Right renal pelvis (tissue), 4 donors: ENCODE measurements at places on chromosomes 3 and 15. TPM values are rescaled to one million over a fixed set of nuclear protein-coding genes. Genes with fewer than 3 reads are reported as not detected.

The ASB14 gene
- 0.77 TPM for polyA plus RNA-seq

The ROPN1B gene
- polyA plus RNA-seq = 0.42 TPM

The SV2B gene
- polyA plus RNA-seq = 1.1 TPM

The TMIE gene
- 1.3 TPM for polyA plus RNA-seq

The EPHA6 gene
- polyA plus RNA-seq = 1.2 TPM

DNA sequence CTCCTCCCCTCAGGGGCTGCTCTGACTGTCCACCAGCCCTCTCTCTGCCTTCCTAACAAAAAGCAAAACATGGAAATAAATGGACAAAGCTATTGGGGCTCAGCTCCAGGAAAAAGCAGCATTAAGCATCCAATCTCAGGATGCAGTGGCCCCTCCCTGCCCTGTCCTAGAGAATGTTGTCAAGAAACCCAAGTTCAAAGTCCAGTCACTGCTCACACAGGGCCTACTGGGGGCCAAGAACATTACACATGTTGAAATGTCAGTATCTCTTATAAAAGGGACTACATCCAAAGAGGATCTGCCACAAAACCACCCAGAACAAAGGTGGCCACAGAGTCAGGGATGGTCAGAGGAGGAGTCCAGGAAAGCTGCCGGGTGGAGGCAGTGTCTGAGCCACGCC lies 7.6 kb upstream of the GRIP2 start:
- DNase-seq = no peak

- no peak for DNase-seq
Observed at GRCh38 chr3:22922317-22922716, 280.8 kb upstream of the UBE2E2 start.

DNA sequence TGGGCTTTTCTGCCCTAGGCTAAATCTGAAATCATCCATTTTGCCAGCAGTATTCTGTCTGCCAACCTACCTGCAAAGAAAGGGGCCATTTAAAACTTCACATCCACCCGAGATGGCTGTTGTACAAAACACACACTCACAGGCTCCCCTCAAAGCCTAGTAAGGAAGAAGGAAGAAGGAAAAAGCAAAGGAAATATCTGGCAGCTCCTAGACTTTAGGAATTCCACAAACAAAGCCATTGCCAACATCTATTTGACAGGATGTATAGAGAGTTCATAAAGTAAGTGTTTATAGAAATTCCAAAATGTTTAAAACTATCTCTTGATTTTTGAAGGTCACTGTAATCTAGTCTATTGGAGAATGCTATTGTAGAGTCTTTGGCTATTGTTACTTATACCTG lies 91.9 kb upstream of the THBS1 start:
- DNase-seq = no peak
